ENCODE measurements at places on chromosomes 11 and 22.

GRCh38 chr22:43923191-43923590, 414 bp upstream of the PNPLA3 start:
- peak; percentile 6 for DNase-seq

GRCh38 chr11:95338430-95338991, 107.5 kb upstream of the SESN3 start:
- no peak for DNase-seq

GRCh38 chr22:46791201-46791731, 28.8 kb downstream of the TBC1D22A start:
- DNase-seq: peak; percentile 67

GRCh38 chr22:39259666-39260065, 14.9 kb upstream of the PDGFB start:
- no peak for DNase-seq

- DNase-seq: no peak
Observed at GRCh38 chr22:27641049-27641795, 160.3 kb downstream of the MN1 start.

DNA sequence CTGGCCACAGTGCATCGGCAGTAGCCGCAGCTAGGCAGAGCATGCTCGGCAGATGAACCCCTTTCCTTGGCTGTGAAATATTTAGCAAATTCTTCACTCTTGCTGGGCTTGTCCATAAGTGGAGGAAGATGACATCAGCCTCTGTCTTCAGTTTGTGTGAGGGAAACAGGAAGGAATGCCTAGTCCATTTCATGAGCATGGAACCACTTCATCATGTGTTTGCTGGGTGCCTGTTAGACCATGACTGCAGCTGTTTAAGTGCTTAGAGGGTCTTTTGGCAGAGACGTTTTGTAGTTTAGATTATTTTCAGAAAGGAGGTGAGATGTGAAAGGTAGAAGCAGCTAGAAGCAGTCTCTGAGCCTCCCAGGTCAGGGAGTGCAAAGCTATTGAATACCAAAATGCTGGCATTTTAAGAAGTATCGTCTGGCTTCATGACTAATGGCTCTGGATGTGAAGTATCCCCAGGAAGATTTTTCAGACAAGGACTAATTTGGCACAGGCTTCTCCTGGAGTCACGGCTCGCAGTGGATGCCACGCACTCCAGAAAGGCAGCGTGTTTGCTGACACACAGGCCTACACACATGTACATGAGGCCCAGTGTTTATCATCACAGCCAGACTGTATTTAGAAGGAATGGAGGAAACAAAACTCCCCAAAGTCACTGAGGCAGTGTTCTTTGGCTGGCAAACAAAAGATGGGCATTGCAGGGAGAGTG, 43.1 kb upstream of the GRAMD1B start:
- no peak for DNase-seq

All from stimulated activated naive CD8-positive, alpha-beta T cell treated with anti-CD3 and anti-CD28 coated beads, Interleukin-15, amount 100 ng/mL, for 72 hours (primary cell).